Kidney capillary endothelial cell (primary cell): ENCODE measurements at places on chromosomes 12 and 14.

GRCh38 chr14:35534208-35534872 is 376 bp downstream of the INSM2 start:
- no peak for DNase-seq

DNA sequence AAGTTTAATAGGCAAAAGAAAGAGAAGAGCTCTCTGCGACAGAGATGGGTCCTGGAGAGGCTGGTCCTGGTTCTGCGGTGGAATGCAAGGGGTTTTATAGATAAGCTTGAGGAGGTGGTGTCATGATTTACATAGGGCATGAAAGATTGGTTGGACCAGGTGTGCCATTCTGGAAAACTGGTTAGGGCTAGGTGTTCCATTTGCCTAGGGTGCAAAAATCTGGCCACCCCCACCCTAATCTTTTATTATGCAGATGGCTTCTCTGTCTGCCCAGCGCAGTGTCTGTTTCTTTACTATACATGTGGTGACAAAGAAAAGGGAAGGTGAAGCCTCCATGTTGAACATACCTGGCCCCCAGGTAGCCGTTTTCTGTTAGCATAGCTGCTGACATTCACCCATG is 65.4 kb downstream of the ERC1 start:
- DNase-seq: no peak

- no peak for DNase-seq
Observed at GRCh38 chr12:91622981-91623380, 440.4 kb upstream of the DCN start.

- DNase-seq: no peak
Observed at GRCh38 chr14:58899317-58899713, 261.6 kb downstream of the DACT1 start.

- no peak for DNase-seq
Observed at GRCh38 chr14:91570021-91570420, 59.9 kb upstream of the PPP4R3A start.

- DNase-seq: no peak
Observed at GRCh38 chr12:112841240-112841639, 49.7 kb downstream of the RPH3A start.

GRCh38 chr14:95697764-95698163 is 11.5 kb downstream of the TCL1B start:
- no peak for DNase-seq
